ENCODE measurements at places on chromosomes 11 and 22.

- peak; percentile 43 for DNase-seq
Observed at GRCh38 chr11:65498042-65498726, 661 bp upstream of the MALAT1 start.

GRCh38 chr11:2995031-2995561 lies 3.0 kb upstream of the NAP1L4 start:
- DNase-seq, result no peak

DNA sequence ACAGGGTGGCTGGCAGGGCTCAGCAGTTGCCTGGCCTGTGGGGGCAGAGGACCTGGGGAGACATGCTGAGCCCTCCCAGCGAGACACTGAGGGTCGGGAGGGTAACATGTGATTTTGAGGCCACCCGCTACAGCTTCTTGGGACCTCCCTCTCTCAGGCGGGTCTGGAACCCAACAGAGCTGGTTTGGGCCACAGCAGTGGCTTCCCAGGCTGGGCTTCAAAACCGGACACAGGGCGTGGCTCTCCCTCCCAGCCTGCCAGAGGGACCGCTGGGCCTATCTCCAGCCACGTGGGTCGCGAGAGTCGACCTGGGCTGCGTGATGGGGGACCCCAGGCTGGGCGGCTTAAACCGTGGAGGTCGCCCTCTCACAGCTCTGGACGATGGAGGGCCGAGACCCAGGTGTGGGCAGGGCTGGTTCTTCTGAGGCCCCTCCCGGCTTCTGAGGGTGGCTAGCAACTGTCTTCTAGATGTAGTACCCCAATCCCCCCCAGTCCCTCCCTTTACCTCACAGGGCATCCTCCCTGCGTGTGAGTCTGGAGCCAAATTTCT lies 91.7 kb downstream of the KCNQ1 start:
- no peak for DNase-seq

DNA sequence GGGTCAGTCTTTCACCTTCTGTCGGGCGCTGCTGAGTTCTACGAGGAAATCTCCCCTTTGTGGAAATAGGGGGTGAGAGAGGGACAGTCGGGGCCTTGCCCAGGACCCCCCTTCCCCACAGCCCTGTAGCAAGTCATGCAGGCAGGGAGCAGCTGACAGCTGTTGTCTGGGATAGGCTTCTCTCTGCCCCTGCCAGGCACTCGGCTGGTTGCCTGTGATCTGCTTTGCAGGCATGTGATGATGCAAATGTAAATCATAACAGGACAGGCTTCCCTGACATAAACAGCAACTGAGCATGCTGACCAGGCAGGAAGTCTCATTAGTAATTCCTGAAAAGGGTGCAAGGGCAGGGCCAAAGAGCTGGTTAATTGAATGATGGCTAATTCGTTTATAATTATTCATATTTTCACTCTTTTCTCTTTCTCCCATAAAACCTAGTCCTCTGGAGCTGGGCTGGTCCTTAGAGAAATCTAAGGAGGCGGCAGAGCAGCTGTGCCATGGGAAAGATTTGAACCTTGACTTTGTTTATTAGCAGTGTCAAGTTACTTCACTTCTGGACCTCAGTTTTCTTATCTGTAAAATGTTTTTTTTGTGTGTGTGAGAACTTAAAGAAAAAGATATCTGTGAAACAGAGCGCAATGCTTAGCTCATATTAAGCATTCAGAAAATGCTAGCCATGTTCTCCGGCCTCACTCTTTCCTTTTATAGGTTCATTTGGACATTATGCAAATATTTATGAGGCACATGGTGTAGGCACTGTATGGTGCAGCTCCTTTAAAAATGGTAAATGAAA lies 129.7 kb downstream of the LDLRAD3 start:
- no peak for DNase-seq

GRCh38 chr11:103484545-103484944 lies 375.3 kb downstream of the DYNC2H1 start:
- no peak for DNase-seq

DNA sequence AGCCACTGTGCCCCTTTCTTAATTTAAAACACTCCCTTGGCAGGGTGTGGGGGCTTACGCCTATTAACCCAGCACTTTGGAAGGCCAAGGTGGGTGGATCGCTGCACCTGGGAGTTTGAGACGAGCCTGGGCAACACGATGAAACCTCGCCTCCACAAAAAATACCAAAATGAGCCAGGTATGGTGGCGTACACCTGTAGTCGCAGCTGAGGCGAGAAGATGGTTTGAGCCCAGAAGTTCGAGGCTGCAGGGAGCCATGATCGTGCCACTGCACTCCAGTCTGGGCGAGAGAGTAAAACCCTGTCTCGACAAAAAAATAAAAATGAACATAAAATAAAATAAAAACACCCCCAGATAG lies 45.0 kb downstream of the LINC01488 start:
- DNase-seq, result no peak

- DNase-seq, result peak; percentile 63
Observed at GRCh38 chr22:31272522-31273446, 19.5 kb downstream of the PIK3IP1 start.

Data from COR-L47 (cell line).